Stimulated activated CD8-positive, alpha-beta memory T cell treated with anti-CD3 and anti-CD28 coated beads, Interleukin-7, amount 100 ng/mL, for 1 hour (primary cell): ENCODE measurements at places on chromosomes 6 and 20.

- DNase-seq, result no peak
Observed at GRCh38 chr6:55822815-55823214, 52.6 kb downstream of the BMP5 start.

DNA sequence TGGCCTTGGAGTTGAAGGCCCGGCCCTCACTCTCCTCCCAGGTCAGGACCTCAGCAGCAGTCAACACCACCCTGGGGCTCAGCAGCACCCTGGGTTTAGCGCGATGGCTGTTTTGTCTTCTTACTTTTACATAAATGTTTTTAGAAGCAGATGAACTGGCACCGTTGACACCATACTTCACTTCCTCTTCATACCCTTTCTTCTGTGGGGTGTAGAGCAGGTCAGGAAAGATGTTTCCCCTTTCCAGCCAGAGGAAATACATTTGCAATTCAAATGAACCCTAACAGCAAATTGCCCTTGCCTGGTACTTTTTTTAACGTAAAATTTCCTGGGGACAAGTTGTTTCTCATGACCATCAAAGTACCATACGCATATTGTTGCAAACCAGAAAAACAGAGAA is 54.7 kb upstream of the SNX9 start:
- no peak for DNase-seq

GRCh38 chr6:2959909-2960719 is 11.3 kb downstream of the SERPINB6 start:
- no peak for DNase-seq

DNA sequence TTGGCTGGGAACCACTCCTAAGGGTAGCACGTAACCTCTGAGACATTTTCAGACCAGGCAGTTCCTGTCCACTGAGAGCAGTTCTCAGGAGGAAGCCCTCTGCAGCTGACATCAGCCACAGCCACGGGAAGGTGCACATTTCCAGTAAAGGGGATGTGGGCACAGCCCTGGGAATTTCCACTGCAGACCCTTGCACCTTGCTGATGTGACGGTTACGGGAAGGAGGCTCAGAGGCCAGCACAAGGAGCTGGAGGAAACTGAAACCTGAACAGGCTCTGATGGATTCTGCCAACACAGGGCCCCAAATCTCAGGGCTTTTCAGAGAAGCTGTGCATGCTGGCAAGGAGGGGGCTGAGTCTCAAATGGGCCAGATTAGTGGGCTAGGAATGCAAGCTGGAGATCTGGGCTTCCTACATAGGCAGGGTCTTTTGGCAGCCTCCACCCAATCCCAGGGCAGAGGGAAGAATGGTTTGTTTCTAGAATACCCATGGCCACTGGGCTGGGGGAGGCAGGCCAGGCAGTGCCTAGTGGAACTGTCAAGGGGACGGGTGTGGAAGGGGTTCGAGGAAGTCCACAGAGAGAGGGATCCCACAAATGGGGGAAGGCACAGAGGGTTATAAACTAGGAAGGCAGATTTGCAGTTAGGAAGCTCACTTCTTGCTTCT is 14.2 kb downstream of the EBF4 start:
- DNase-seq, result no peak

GRCh38 chr6:129590408-129591022 is 119.5 kb downstream of the ARHGAP18 start:
- DNase-seq, result no peak

DNA sequence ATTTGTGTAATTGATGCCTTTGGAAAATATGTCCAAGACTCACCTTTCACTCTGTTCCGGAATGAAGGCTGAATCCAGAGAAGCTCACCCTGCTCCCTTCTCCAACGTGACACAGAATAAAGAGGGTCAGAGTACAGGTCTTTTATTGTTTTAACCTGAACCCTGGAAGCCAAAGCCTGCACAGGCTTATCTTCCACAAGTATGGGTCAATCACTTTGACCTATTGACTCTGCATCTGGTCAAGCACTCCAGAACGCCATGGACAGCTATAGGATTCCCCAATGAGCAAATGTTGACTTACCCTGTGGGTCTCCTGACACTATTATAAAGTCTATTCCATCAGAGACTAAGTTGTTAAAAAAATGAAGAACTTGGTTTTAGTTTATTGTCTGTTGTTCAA is 158.4 kb upstream of the MYLIP start:
- no peak for DNase-seq

DNA sequence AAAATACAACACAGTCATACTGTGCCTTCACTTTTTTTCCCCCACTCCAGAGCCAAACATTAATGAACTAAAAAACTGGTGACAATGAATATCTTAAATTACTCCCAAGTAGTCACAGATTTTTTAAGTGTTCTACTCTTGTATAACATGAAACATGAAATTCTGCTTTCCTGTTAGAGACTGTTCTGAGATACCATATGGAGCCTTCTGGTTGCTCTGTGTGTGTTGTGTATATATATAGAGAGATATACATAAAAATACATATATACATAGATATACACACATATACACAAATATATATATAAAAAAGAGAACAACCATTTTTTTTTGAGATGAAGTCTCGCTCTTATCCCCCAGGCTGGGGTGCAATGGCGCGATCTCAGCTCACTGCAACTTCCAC is 63.5 kb downstream of the NUDT3 start:
- no peak for DNase-seq

DNA sequence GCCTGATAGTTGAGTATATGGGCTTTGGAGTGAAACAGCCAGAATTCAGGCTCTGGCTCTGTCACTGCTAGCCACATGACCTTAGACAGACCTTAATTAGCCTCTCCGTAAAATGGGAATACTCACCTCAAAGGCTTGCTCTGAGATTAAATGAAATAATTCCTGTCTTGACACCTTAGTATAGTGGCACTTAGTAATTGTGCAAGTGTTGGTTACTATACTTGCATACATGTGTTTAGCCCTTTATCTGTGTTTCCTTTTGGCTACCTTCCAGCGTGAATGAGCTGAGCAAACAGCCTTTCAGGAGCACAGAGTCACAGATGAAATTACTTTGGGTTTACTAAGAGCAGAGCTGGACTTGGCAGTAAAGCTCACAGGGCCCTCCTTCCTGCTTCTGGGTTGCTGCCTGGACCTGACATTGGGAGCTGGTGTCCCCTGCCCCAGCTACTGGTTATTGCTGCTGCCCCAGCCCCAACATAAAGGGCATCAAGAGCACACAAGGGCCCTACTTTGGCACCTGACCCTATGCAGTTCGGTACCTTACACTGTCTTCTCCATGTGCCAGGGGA is 32.8 kb downstream of the CD164 start:
- no peak for DNase-seq

DNA sequence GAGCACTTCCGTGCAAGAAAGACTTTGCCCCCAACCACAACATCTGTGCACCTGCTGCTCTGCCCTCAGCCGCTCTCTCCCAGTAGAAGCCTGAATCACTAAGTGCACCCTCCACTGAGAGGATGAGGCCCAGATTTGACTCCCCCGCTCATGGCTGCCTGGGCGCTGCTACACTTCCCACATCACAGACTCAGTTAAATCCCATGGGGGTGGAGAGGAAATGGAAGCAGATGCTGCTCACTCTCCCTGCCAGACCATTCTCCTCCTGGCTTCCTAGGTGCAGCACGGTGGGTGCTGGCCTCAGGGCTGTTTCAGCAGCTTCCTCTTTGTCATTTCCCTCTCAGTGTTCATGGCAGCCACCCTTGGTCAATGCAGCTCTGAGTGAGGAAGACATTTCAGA is 4.8 kb downstream of the CST5 start:
- no peak for DNase-seq

GRCh38 chr6:132161283-132161682 is 210.1 kb upstream of the CCN2 start:
- no peak for DNase-seq

DNA sequence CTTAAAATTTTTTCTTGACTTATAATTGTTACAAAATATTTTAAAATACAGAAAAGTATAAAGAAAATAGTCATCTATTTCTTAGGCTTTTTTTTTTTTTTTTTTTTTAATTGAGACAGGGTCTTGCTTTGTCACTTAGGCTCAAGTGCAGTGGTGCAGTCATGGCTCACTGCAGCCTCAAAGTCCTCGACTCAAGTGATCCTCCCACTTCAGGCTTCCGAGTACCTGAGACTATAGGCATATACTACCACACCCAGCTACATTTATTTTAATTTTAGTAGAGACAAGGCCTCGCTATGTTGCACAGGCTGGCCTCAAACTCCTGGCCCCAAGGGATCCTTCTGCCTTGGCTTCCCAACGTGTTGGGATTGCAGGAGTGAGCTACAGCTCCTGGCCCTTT is 5.3 kb upstream of the ACAT2 start:
- DNase-seq, result no peak

DNA sequence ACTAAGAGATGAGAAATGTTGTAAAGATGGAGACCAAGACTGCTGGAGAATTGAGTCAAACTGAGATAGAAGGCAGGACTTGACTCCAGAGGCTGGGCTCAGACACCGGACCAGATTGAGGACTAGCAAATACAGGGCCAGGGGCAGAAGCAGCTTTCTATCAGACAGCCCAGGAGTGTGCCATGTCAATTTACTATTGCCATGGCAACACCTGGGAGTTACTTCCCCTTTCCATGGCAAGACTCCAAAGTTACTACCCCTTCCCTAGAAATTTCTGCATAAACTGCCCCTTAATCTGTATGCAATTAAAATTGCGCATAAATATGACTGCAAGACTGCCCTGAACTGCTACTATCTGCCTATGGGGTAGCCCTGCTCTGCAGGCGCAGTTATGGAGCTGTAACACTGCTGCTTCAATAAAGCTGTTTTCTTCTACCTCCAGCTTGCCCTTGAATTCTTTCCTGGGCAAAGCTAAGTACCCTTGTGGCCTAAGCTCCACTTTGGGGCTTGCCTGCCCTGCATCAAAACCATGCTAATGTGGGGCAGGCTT is 90.1 kb upstream of the EDN1 start:
- DNase-seq, result no peak

DNA sequence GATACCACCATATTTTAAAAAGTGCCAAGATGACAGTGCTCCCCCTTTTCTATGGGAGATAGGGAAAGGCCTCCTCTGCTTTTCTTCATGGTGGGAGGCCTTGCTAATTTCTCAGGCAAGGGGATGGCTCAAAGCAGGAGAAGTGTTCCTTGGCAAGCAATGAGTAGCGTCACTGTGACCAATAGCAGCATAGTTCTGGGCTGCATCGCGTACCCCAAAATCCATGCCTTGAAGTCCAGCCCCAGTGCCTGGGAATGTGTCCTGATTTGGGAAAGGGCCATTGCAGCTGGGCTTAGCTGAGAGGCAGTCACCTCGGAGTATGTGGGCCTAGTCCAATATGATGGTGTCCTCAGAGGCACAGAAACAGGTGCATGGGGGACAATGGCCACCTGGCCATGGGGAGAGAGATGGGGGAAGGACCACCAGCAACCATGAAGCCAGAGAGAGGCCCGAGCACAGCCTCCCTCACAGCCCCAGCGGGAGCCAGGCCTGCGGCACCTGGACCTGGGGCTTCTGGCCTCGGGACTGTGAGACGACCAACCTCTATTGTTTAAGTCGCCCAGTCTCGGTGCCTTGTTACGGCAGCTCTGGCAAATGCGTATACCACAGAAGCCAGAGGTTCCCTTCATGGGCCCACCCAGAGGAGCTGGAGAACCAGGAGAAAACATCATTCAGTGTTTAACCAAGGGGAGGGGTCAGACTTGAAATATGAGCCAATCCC is 153.1 kb upstream of the RPS6KA2 start:
- DNase-seq, result no peak

DNA sequence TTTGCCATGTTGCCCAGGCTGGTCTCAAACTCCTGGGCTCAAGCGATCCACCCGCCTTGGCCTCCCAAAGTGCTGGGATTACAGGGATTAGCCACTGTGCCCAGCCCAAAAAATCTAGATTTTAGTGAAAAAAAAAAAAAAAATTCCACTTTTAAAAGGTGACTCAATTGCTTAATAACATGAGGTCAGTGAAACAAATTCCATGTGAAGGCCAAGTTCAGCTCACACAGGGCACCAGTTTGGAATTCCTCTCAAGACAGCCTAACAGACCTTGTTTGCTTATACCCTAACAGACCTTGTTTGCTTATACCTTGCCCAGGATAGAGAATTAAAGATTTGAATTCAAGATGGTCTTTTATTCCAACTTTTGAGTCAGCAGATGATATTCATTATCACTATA is 5.1 kb downstream of the RRBP1 start:
- no peak for DNase-seq

- no peak for DNase-seq
Observed at GRCh38 chr6:24797596-24798216, 1.0 kb downstream of the ARMH2 start.

DNA sequence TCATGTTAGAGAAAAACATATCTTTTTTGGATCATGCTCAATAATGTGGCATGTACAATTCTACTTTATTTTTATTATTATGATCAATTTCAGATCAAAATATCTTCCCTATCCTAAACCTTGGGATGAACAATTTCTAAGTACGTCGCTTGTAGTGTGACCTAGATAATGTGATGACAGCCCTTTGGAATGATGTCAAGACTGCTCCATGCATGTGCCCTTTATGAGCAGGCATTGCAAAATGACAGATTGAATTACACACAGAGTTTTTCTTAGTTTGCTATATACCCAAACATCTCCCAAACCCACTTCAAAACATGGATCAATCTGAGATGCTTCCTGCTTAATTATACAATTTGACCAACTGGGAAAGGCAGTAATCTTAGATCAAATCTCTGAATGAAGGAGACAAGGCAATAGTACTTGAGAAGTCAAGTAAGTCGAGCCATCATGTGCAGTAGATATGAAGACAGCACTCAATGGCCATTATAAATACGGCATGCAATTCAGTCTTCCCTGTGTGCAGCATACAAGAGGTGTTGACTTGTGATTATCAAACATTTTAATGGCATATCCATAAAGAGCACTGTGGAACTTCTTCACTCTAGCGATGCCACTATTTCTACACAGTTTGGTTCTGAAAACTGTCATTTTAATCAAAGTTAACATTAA is 294.8 kb downstream of the RNF144B start:
- no peak for DNase-seq

GRCh38 chr20:12153628-12154027 is 235.9 kb downstream of the BTBD3 start:
- no peak for DNase-seq

GRCh38 chr6:155177363-155177961 is 86.4 kb upstream of the CLDN20 start:
- DNase-seq, result no peak

- DNase-seq, result no peak
Observed at GRCh38 chr6:84166395-84166794, 61.0 kb downstream of the CEP162 start.

GRCh38 chr20:33859157-33859695 is 48.1 kb downstream of the CHMP4B start:
- DNase-seq, result no peak

DNA sequence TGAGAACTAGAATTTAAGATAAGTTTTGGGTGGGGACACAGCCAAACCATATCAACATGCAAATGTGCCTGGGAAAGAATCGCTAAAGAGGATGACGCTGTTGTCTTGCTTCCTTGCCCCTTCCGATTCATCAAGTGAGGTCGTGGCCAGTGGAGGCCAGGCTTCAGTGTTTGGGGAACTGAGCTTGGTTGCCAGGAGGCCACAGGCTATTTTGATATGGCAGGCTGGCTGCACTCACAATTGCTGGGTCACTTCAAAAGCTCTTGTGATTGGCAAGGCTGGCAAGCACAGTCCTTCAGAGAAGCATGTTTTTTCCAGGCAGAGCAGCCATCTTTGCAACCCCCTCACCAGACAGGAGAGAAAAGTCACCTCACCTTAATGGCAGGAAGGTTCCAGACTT is 45.8 kb downstream of the SAMD5 start:
- DNase-seq, result no peak
